ENCODE measurements at places on chromosomes 3 and 15. TPM values are rescaled to one million over a fixed set of nuclear protein-coding genes. Genes with fewer than 3 reads are reported as not detected.

The ITIH1 gene
- not detected for total RNA-seq

GRCh38 chr15:84857418-84858004 is 27.0 kb upstream of the SLC28A1 start:
- H3K27ac ChIP-seq, result no peak overlapping the region
- H3K36me3 ChIP-seq, result peaks cover 46% of the 10 kb centered on the region
- H3K4me3 ChIP-seq, result no peak overlapping the region
- no peak for DNase-seq

DNA sequence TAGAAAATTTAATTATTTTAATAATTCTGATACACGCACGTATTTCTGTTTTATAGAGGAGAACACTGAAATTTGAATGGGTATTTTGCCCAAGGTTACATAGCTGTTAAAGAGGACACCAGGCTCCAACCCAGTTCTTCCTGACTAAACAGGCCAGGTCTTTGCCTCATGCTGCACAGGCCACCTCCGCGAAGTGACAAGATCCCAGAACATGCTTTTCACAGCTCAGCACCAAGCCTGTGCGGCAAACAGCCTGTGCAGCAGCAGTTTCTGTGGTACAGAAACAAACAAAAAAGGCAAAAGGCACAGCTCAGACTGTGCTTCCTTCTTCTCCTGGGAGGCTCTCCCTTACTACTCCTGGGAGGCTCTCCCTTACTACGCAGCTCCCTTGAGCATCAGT is 6.5 kb downstream of the FOXL2 start:
- H3K27me3 ChIP-seq, result peaks cover 100% of the 10 kb centered on the region
- no peaks in the 10 kb centered on the region for H3K36me3 ChIP-seq
- H3K27ac ChIP-seq, result no peak overlapping the region
- DNase-seq, result no peak
- H3K4me1 ChIP-seq, result peaks cover 18% of the 10 kb centered on the region

GRCh38 chr3:187669675-187670504 is at the start of gene SST:
Gene SST (minus strand): TSS chr3:187670394. CDS start chr3:187670291, 103 bp downstream.
- H3K27ac ChIP-seq, result no peak within 1 kb of the TSS
- no peaks in the 10 kb centered on the region for H3K4me1 ChIP-seq

- no peak overlapping the region for H3K27ac ChIP-seq
- H3K4me1 ChIP-seq, result no peaks in the 10 kb centered on the region
- no peaks in the 10 kb centered on the region for H3K36me3 ChIP-seq
- H3K4me3 ChIP-seq, result no peak overlapping the region
- H3K27me3 ChIP-seq, result no peaks in the 10 kb centered on the region
These were observed 1.5 kb upstream of the TM4SF19 start for GRCh38 chr3:196339493-196340254.

The ECE2 gene
- total RNA-seq, result not detected

DNA sequence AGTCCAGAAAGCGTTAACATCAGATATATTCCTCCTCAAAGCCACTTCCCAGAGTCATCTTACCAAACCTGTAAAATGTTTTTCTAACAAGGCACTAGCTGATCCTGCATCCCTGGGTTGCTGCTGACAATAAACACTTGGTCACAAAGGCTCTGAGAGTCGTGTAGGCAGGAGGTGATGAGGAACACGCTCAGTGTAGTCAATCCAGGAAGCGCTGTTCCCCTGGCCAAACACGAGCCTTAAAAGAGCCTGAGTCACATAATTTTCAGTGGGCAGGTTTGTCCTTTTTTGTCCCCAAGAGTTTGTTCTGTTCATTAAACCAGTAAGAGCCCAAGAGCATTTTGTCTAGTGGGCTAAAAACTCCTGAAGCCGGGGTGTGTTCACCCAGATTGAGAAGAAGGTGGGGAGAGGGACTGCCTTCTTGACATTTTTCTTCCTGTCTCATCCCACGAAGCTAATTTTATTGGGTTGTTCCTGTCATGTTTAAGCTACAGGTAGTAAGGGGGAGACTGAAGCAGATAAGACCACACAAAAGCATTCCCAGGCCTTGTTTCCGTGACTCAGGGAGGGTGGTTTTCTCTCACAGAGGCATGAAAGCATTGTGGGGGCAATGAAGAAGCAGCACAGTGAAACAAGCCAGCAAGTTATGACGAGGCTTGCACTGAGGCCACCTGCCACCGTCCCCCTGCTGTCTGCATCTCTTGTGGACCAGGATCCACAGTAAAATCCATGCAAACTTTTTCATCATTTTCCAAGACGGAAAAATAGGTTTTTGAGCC is 73.7 kb downstream of the FOXB1 start:
- H3K4me3 ChIP-seq, result no peak overlapping the region
- no peaks in the 10 kb centered on the region for H3K36me3 ChIP-seq
- DNase-seq, result no peak
- H3K27me3 ChIP-seq, result no peaks in the 10 kb centered on the region
- H3K27ac ChIP-seq, result no peak overlapping the region

DNA sequence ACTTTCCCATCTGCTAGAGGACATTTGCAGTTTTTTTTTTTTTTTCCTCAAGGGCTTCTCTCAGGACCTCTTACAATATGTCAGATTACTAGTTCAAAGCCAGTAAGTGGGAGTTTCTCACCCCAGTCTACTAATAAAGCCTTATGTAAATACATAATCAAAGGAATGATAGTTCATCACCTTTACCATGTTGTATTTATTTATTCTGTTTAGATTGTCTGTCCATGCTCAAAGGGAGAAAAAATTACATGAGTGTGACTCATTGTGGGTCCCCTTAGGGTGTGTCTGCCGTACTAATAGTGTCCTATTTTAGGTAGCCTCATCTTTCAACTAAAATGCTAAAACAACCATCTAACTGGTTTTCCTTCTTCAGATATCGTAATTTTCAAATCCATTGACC is 917.6 kb downstream of the EPHA3 start:
- H3K4me3 ChIP-seq, result no peak overlapping the region
- H3K27ac ChIP-seq, result no peak overlapping the region
- H3K36me3 ChIP-seq, result no peaks in the 10 kb centered on the region
- DNase-seq, result no peak
- no peaks in the 10 kb centered on the region for H3K27me3 ChIP-seq

DNA sequence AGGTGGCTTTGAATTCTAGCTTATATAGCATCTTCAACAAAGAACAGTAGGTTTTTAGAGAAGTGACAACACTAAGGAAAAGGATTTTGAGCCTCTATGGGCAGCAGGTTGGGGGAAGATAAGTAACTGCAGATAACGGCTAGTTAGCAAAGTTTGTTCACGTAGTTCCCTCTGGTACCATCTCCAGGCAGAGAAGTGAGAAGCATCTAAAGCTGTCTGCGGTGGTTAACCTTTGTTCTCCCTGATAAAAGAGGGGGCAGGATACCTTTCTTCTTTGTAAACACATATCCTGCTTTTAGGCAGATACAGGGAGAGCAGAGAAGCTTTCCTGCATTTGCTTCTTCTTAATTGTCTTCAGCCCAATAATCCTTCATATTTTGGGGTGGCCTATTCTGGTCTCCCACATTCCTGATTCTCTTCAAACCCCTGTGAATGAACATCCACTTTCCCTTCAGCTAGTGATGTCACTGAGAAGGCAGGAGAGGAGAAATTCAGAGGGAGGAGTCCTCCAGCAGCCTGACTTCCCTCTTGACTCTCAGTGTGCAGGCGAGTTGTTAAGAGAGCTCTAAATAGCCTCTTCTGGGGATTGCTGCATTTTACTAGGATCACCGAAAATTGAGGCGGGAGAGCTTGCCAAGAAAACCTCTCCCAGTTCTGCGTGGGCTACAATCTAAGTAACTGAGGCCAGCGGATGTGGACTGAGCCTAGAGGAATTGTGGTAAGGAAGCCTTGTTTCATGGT is 393.7 kb upstream of the C2CD4B start:
- H3K36me3 ChIP-seq, result no peaks in the 10 kb centered on the region
- H3K27me3 ChIP-seq, result no peaks in the 10 kb centered on the region
- DNase-seq, result peak; percentile 80
- peaks cover 12% of the 10 kb centered on the region for H3K4me1 ChIP-seq

DNA sequence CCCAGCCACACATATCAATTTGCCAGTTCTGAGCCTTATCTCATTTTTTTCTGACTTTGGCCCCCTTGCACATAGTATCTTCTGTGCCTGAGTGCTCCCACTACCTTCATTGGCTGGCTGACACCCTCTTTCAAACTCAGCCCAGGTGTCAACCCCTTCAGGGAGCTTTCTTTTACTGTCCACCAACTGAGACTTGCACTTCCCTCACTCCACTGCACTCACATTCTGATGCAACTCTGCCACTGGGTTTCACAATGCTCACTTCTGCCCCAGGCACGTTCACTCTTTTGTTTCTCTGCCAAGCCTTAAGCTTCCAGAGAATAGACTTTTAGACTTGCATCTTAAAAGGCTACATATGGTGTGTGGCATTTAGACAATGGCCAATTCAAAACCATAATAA is 101.5 kb upstream of the CBLB start:
- peak; percentile 96 for DNase-seq
- no peak overlapping the region for H3K27ac ChIP-seq
- H3K36me3 ChIP-seq, result no peaks in the 10 kb centered on the region
- no peaks in the 10 kb centered on the region for H3K27me3 ChIP-seq

- H3K4me3 ChIP-seq, result no peak overlapping the region
- DNase-seq, result no peak
- H3K4me1 ChIP-seq, result no peaks in the 10 kb centered on the region
These were observed 1279.5 kb downstream of the OTOL1 start for GRCh38 chr3:162776148-162776547.

DNA sequence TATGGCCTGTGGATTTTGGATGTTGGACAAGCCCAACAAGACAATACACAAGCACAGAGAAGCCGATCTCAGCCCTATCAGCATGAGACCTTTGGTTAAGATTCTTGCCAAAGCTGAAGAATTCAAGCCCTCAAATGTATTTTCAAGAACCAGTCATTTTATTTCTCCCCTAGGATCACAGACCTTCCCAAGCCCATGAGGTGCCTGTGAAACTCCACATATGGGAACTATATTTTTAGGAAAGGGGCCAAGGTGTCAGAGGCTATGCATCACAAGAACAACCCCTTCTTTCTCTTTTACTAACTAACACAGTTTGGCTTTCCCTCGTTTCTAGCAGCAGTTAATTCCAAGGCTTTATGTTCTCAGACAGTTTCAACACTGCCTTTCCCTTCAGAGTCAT is 364.5 kb downstream of the MAGI1 start:
- no peak overlapping the region for H3K4me3 ChIP-seq
- H3K4me1 ChIP-seq, result peaks cover 24% of the 10 kb centered on the region
- no peaks in the 10 kb centered on the region for H3K27me3 ChIP-seq
- H3K27ac ChIP-seq, result no peak overlapping the region
- H3K36me3 ChIP-seq, result no peaks in the 10 kb centered on the region
- DNase-seq, result no peak

Measured in cardiac muscle cell (in vitro differentiated cells and primary cell).